ENCODE measurements at places on chromosomes 3 and 15. TPM values are rescaled to one million over a fixed set of nuclear protein-coding genes. Genes with fewer than 3 reads are reported as not detected.

Gene GP9
- not detected for total RNA-seq

Gene SEMA5B
- total RNA-seq = 26.8 TPM

Gene SNUPN
- 31.5 TPM for total RNA-seq

Gene GOLGA8G
- not detected for total RNA-seq

Gene KBTBD13
- not detected for total RNA-seq

Gene RAB7A
- total RNA-seq = 79.5 TPM

DNA sequence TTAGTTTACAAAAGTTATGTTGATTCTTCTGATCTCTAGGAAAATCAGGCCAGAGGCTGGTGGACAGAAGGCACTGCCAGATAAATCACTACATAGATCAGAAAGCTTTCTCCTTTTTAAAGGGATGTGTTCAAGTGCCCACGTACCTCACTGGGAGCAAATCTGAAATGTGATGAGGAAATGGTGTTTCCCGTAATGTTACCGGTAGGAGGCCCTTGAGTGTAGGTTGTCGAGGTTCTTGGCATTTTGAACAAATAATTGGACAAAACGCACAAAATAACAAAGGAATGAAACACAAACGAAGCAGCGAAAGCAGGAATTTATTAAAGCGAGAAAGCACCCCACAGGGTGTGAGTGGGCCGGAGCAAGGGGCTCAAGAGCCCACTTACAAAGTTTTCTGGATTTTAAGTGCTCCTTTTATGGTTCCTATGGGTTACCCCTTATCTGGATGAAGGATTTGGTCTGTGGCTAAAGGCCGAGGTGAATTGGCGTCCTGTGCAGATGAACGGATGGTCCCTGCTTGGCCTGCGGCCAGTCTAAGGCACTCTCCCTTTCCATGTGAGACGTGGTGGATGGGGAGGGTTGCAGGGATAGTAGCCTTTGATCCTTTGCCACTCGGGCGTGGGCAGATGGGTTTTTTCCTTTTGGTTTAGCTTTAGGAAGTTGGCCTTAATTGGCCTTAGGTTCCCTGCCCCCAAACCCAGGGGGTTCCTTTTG lies 1.0 kb downstream of the SNX1 start:
- H3K4me3 ChIP-seq = peak overlapping the region; percentile 84
- H3K4me1 ChIP-seq = peaks cover 27% of the 10 kb centered on the region
- H3K27ac ChIP-seq = no peak overlapping the region
- DNase-seq = peak; percentile 40
- no peaks in the 10 kb centered on the region for H3K27me3 ChIP-seq
- no peaks in the 10 kb centered on the region for H3K36me3 ChIP-seq

DNA sequence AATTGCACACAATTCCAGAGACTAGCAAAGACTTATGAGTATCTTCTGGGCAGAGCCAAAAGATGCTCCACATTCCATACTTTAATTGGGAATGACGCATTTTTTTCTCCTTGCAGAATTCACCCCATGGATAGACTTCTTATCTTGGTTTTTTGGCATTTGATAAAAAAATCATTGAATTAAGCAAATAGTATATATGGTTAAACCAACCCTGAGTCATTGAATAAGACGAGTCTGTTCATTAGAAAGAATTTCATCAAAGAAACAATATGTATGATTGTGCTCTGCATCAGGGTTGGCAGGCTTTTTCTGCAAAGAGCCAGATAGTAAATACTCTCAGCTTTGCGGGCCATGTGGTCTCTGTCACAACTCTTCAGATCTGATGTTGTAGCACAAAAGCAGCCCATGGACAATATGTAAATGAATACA lies 9.2 kb upstream of the PDZRN3 start:
- no peaks in the 10 kb centered on the region for H3K27me3 ChIP-seq
- no peaks in the 10 kb centered on the region for H3K36me3 ChIP-seq
- no peak for DNase-seq
- H3K4me3 ChIP-seq = no peak overlapping the region
- H3K4me1 ChIP-seq = peaks cover 8% of the 10 kb centered on the region

- H3K36me3 ChIP-seq = no peaks in the 10 kb centered on the region
- no peak for DNase-seq
- no peak overlapping the region for H3K27ac ChIP-seq
- no peak overlapping the region for H3K4me3 ChIP-seq
- peaks cover 13% of the 10 kb centered on the region for H3K4me1 ChIP-seq
These were observed 294.5 kb downstream of the C3orf38 start for GRCh38 chr3:88444251-88444650.

DNA sequence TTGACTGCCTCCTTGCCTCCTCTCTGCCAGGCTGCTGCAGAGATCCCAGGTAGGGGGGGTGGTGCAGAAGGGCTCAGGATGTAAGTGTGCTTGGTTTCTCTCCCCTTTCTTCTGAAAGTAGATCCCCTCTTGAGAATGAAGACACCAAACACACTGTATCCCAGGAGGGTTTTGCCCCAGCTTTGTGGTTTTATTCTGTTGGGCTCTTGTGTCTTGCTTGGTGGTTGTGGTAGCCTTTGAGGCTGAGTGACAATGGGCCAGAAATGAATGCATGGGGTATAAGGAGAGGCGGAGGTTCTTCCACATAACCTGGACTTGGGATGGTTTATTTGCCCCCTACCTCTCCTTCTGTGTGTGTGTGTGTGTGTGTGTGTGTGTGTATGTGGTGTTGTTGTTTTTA lies 5.7 kb downstream of the PDIA5 start:
- no peaks in the 10 kb centered on the region for H3K36me3 ChIP-seq
- peaks cover 25% of the 10 kb centered on the region for H3K4me1 ChIP-seq
- H3K4me3 ChIP-seq = no peak overlapping the region
- H3K27me3 ChIP-seq = no peaks in the 10 kb centered on the region

DNA sequence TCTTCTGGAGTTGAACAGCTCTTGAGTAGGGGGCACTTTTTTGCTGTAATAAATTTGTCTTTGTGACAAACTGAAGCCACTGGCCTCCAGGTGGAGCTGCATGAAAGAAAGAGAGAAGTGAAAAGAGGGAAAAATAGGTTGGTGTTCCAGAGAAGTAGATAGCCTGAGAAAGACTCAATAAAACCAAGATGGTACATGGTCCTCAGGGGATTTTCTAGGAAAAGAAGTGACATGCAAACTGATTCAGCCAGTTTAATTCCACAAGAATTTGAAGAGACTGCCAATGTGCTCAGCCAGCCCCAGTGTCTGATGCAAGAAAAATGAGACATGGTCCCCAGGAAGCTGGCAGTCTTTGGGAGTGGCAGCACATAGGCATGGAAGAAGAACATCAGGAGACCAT lies 152.7 kb downstream of the CD47 start:
- no peak overlapping the region for H3K4me3 ChIP-seq
- no peak overlapping the region for H3K27ac ChIP-seq
- H3K36me3 ChIP-seq = no peaks in the 10 kb centered on the region
- no peaks in the 10 kb centered on the region for H3K27me3 ChIP-seq
- peaks cover 4% of the 10 kb centered on the region for H3K4me1 ChIP-seq

GRCh38 chr3:140845882-140846281 lies 95.8 kb upstream of the SLC25A36 start:
- no peak overlapping the region for H3K27ac ChIP-seq
- no peak for DNase-seq
- H3K27me3 ChIP-seq = no peaks in the 10 kb centered on the region
- H3K4me3 ChIP-seq = no peak overlapping the region
- no peaks in the 10 kb centered on the region for H3K4me1 ChIP-seq

DNA sequence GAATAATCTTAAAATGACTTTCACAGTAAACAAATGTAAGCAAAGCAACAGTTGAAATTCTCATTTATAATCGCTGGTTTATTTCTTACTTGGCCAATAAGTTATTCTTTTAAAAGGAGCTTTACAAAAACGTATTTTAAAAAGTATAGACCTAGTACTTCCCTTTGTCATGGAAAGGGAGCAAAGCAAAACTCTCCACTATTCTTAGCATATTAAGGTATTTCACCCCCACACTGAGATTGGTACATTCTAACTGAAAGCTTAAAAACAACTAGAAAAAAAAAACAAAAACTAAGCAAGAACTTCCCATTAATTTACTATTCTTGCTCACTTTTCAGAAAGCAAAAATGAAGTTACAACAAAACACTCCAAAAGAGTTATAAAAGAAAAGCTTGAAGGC lies 1.5 kb downstream of the ATG3 start:
- DNase-seq = no peak
- H3K4me3 ChIP-seq = peak overlapping the region; percentile 65
- peaks cover 33% of the 10 kb centered on the region for H3K4me1 ChIP-seq
- no peaks in the 10 kb centered on the region for H3K27me3 ChIP-seq

DNA sequence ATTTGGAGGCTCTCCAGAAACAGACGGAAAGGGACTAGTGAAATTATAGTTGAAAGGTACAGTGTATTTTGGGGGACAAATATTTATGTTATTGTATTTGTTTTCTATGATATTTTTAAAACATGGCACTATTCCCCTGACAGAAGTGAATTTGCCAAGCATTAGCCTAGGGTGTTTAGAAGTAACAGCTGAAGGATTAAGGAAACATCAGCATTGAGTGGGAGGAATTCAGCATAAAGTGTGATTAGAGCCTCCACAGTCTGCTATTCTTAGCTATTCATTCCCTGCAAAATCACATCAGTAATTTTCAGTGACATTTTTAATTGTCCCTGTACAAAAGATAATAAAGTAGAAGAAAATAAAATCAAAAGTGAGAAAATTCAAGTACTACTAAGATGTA lies 231.4 kb downstream of the ROBO2 start:
- DNase-seq = no peak
- H3K27ac ChIP-seq = no peak overlapping the region

Gene VGLL3
- total RNA-seq = 7.3 TPM

- no peaks in the 10 kb centered on the region for H3K36me3 ChIP-seq
- no peaks in the 10 kb centered on the region for H3K27me3 ChIP-seq
- no peak overlapping the region for H3K4me3 ChIP-seq
These were observed 243.2 kb downstream of the KLF13 start for GRCh38 chr15:31569836-31570235.

DNA sequence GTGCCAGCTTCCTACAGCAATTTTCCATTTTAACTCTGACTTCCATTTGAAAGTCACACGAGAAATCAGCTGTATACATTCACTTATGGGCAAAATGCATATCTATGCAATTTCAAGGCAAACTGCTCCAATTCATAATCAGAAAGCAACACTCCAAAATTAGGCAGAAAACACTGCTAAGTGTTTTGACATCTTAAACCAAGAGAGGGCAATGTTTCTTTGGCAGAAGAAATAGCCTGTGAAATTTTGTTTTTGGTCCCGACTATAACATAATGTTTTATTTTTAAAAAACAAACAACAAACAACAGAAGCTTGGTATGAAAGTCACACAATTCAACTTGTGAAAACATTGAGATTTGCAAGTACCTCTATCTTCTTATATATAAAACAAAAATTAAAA lies 42.6 kb downstream of the GOLIM4 start:
- no peak overlapping the region for H3K27ac ChIP-seq
- H3K27me3 ChIP-seq = no peaks in the 10 kb centered on the region
- DNase-seq = no peak
- H3K4me3 ChIP-seq = no peak overlapping the region

Gene CCR4
- 0.35 TPM for total RNA-seq

- H3K4me3 ChIP-seq = no peak overlapping the region
- H3K4me1 ChIP-seq = no peaks in the 10 kb centered on the region
- no peaks in the 10 kb centered on the region for H3K36me3 ChIP-seq
- DNase-seq = no peak
- no peaks in the 10 kb centered on the region for H3K27me3 ChIP-seq
These were observed 214.4 kb downstream of the OSBPL10 start for GRCh38 chr3:31766669-31767068.

DNA sequence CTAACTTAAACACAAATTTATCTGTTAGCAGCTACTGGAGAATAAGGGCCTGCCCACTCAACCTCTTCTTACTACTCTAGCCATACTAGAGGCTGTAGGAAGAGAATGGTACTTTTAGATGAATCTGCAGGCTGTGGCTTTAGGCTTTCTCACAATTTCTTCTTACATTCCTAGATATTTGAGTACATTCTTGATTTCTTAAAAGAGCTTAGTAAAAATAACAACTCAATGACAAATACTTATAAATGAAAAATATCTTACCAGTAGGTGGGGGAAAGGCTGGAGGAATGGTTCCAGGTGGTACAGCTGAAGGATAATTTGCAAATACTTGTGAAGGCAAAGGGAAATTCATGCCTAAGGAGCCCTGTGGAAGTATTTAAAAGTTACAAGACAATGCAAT lies 92.9 kb upstream of the GK5 start:
- no peak overlapping the region for H3K4me3 ChIP-seq
- H3K27me3 ChIP-seq = no peaks in the 10 kb centered on the region
- no peaks in the 10 kb centered on the region for H3K36me3 ChIP-seq
- no peak overlapping the region for H3K27ac ChIP-seq
- no peaks in the 10 kb centered on the region for H3K4me1 ChIP-seq
- DNase-seq = no peak

Gene IL17RE
- 4.3 TPM for total RNA-seq

GRCh38 chr3:133463347-133463860 lies 63.5 kb downstream of the BFSP2 start:
- peaks cover 19% of the 10 kb centered on the region for H3K4me1 ChIP-seq
- H3K27ac ChIP-seq = no peak overlapping the region
- H3K36me3 ChIP-seq = no peaks in the 10 kb centered on the region
- DNase-seq = no peak

Gene MAPK6
- 92.3 TPM for total RNA-seq

DNA sequence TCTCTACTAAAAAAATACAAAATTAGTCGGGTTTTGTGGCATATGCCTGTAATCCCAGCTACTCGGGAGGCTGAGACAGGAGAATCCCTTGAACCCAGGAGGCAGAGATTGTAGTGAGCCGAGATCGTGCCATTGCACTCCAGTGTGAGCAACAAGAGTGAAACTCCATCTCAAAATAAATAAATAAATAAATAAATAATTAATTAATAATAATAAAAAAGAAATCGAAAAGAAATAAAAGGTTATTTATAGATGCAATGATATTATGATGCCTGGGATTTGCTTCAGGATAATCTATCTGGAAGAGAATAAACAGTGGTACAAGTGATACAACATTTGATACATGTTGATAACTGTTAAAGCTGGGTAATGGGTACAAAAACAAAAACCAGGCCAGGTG lies 58.6 kb downstream of the SOX2 start:
- no peaks in the 10 kb centered on the region for H3K36me3 ChIP-seq
- no peak for DNase-seq
- H3K27me3 ChIP-seq = no peaks in the 10 kb centered on the region

Gene GMNC
- 0.47 TPM for total RNA-seq

Gene RPL29
- 1,341 TPM for total RNA-seq

Gene CPLX3
- total RNA-seq = 0.66 TPM

Gene CLDN11
- total RNA-seq = 8.1 TPM

GRCh38 chr15:38554354-38554753 lies 10.3 kb downstream of the RASGRP1 start:
- no peaks in the 10 kb centered on the region for H3K27me3 ChIP-seq
- DNase-seq = no peak
- H3K27ac ChIP-seq = no peak overlapping the region
- peaks cover 10% of the 10 kb centered on the region for H3K4me1 ChIP-seq
- no peaks in the 10 kb centered on the region for H3K36me3 ChIP-seq
- H3K4me3 ChIP-seq = no peak overlapping the region

Gene NR1I2
- total RNA-seq = 4.4 TPM

DNA sequence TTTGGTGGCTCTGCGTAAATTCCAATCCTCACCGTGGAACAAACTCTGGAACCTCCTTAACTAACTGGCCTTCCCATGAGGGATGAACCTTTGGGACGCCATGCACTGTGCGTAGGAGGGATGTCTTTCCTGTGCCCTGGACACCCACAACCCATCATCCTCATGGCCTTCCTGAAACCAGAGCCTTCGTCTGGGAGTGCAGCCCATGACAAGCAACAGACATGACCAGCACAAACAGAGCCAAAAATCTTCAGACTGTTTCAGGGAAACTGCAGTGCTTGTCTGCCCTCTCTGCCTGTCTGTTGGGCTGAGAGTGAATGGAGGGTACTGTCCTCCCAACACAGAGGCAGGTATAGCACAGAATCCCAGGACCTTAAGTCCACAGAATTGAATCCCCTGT lies 61.1 kb upstream of the BOC start:
- H3K27ac ChIP-seq = no peak overlapping the region
- H3K36me3 ChIP-seq = no peaks in the 10 kb centered on the region
- H3K4me3 ChIP-seq = no peak overlapping the region
- no peaks in the 10 kb centered on the region for H3K27me3 ChIP-seq
- peaks cover 46% of the 10 kb centered on the region for H3K4me1 ChIP-seq

Gene SCAP
- 122 TPM for total RNA-seq

All from GM23338 (cell line).